ENCODE measurements at places on chromosomes 5 and 9.

DNA sequence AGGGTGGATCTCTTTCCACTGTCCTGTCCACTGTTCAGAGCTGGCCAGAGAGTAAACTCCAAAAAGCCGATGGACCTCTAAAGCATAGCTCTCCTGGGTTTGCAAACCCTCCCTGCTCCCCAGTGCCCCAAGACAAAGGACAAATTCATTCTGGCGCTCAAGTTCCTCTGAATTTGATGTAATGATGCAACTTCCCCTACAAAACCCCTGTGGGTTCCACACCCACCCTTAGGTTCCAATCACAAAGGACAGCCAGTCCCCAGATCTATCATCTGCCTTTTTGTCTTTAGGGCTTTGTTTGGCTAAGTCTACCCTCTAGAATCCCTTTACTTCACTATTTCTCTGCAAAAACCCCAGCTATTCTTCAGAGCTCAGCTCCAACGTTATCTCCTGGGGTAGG lies 57.4 kb upstream of the SLC25A51 start:
- DNase-seq, result no peak

GRCh38 chr9:134049236-134049635 lies 18.6 kb downstream of the BRD3 start:
- no peak for DNase-seq

- peak; percentile 40 for DNase-seq
Observed at GRCh38 chr5:78899922-78900362, 85.2 kb downstream of the ARSB start.

- DNase-seq, result no peak
Observed at GRCh38 chr5:60148366-60148765, 254.8 kb upstream of the PDE4D start.

GRCh38 chr9:81874931-81875330 lies 53.3 kb upstream of the SPATA31D4 start:
- peak; percentile 25 for DNase-seq

DNA sequence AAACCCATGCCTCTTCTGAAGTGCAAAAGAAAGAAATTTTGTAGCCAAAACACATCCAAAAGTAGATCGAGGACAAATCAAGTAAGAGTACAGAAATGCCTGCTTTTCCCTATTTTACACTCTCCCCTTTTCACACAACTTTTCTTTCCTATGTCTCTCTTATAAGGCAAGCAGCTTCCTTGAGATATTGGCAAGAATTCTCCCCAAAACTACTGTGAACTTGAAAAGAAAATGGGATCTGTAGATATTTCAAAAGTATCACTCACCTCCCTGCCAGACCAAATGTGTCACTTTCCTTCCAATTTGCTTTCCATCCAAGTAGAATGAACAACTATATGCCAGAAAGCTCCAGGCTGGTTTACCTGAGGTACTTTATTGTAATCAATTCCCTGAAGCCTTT lies 47.9 kb upstream of the GABRA6 start:
- no peak for DNase-seq

- DNase-seq, result no peak
Observed at GRCh38 chr9:31873722-31874121, 510.7 kb upstream of the ACO1 start.

- peak; percentile 52 for DNase-seq
Observed at GRCh38 chr9:127344368-127345000, 52.5 kb upstream of the SLC2A8 start.

All from AG08396 (cell line).